Activated T-helper 1 cell treated with Interleukin-2 at 50 U/mL for 16 hours (primary cell): ENCODE measurements at places on chromosomes 3 and 15.

GRCh38 chr15:68299436-68299835 is 21.9 kb downstream of the FEM1B start:
- no peak for DNase-seq

DNA sequence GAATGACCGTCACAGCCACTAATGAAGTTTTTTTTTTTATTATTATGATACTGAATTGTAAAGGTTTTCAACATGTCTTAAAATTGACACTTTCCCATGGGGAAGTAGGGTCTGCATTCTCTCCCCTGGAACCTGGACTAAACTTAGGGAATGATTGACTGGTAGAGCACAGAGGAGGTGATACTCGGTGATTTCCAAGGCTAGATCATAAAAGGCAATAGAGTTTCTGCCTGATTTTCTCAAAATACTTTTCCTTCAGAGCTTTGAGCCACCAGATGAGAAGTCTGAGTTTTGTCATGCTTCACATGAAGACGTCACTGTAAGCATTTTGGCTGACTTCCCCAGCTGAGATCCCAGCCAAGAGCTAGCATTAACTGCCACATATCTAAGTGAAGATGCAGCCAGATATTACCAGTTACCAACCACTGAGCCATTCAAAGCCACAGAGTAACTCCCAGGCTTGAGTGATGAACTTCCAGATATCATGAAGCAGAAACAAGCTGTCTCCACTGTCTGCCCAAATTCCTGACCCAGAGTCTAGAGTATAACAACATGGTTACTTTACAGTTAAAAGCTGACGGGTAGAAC is 105.8 kb downstream of the LSAMP start:
- DNase-seq, result no peak

DNA sequence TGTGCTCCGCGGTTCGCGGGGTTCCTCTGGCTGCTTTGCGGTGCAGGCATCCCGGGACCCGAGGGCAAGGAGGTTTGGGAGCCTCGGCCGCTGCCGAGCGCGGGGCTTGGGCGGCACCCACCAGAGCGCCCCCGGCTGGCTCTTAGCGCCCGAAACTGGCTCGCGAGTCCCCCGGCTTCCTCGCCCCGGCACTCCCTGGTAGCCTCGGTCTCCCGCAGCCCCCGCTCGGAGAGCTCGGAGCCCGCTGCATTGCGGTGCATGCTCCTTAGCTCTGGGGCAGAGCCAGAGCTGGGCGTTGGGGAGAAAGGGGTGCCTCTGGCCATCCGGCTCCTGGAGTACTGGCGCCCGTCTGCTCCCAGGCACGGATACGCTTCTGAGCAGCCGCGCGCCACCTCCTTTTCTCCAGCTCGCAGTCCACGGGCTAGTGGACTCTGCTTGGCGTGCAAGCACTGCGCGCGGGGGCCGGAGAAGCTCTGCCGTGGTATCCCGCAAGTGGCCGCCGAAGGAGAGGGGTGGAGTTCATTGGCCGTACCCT is 753 bp downstream of the EPHB1 start:
- DNase-seq, result no peak

- DNase-seq, result no peak
Measured at GRCh38 chr3:8621872-8622271, 22.7 kb downstream of the SSUH2 start.

DNA sequence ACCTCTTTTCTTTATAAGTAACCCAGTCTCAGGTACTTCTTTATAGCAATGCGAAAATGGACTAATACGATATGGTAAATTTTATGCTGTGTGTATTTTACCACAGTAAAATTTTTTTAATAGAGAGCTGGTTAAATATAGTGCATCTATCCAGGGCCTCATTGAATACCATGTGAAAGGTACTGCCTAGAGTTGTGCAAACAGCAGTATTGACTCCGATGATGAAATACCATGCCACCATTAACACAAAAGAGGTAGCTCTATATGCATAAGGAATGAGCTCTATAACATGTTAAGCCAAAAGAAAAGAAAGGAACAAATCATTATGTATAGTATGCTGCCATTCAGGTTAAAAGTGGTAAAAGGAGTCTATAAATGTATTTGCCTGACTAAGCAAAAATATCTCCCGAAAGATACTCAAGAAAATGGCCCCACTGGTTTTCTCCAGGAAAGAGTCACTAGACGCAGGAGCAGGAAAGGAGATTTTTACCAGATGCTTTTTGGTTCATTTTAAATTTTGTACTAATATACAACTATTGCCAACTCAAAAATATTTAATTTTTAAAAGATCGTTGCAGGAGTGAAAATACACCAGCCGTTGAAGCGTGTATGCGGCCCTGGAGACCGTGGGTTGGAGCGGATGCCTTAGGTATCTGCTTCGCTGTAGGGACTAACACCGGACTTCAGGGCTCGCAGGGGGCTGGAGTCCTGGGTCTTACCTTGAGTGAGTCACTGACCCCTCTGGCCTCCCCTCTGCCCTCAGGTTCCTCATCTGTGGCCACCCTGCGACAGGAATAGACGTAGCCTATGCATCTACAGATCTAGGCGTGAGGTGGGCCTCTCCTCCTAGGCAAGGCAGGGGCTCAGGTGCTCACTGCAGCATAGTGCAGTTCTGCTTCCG is 120.1 kb downstream of the CHSY1 start:
- no peak for DNase-seq

DNA sequence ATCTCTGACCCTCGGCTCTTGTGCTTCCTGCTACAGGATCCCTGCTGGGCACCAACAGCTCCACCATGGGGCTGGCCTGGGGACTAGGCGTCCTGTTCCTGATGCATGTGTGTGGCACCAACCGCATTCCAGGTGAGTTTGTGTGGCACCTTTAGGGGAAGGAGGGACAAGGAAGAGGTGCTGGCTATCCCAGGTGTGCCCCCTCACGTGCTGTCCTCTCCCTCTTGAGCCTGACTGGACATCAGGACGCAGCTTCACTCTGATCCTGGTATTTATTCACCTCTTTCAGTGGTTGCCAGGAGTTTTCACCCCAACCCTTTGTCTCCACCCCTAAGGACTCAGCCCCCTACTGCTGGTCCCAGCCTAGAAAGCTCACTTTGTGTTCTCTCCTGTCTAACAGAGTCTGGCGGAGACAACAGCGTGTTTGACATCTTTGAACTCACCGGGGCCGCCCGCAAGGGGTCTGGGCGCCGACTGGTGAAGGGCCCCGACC is 960 bp downstream of the THBS1 start:
- DNase-seq, result no peak

- no peak for DNase-seq
Measured at GRCh38 chr15:70281811-70282307, 184.1 kb upstream of the TLE3 start.

DNA sequence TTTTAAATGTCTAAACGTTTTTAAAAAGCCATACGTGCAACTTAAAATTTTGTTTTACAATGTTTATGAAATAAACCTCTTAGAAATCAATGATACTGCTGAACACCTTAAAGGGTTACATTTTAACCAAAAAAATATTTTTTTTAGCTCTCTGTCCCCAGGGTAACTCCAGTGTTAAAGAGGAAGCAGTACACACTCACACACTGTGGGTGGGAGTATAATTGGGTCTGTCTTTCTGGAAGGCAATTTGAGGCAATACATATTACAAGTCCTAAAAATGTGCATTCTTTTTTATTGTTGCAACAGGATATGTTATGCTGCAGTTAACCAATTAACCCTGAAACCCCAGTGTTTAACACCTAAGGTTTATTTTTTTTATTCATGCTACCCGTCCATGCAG is 34.1 kb downstream of the WHAMM start:
- DNase-seq, result no peak

- DNase-seq, result no peak
Measured at GRCh38 chr3:173711619-173712018, 314.1 kb downstream of the NLGN1 start.
